ENCODE measurements at places on chromosomes 7 and 10.

DNA sequence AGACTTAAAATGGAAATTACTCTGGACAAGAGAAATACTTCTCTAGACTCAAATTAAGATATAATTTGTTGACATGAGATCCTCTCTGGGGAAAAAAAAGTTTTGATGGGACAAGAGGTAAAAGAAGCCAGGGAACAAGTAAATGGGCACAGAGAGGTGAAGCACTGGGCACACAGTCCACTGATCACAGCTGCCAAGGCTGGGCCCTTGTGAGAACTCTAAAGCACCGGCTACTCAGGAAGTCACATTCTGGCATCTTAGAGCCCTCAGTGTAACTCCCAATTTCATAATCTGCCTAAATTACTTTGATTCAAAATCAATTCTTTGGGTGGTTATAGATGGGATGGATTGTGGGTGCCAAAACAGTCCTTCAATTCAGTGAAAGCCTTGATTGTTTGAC, 123.2 kb upstream of the CACNA2D1 start:
- DNase-seq: no peak

DNA sequence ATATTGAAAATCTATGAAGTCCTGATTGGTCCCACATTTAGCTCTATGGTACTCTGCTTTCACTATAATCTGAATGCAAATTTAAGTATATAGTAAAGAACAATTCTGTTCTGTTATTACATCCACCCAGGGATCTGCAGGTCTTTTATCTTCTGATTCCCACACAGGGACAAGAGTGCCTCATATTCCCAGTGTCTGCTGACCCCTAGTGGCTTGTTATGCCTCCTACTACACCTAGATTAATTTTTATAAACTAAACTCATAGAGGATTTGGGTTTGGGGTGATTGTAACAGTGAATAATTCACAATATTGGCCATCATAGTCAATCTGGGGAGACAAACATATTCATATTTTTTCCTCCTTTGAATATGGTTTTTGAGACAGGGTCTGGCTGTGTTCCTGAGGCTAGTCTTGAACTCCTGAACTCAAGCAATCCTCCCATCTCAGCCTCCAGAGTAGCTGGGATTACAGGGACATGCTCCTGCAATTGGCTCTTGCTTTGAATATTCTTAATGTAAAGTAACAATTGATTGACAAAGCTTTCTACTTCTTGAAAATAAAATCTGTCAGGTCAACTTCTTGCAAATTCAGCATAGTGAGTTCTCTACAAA, 282.1 kb downstream of the KCND2 start:
- DNase-seq: no peak

- no peak for DNase-seq
Observed at GRCh38 chr10:79333513-79333912, 13.8 kb upstream of the PPIF start.

DNA sequence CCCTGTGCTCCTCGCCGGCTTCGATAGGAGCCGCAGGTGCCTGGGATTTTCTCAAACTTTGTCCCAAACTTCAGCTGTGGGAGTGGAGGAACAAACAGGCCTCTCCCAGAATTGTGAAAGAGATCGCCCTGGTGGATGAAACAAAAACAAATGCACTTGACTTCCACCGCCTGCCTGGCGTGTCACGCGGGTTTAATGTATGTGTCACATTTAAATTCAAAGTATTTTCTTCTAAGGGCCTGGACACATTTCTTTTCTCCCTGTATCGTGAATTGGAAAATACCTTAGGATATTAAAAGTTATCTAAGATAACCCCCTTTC, 694 bp upstream of the WASL start:
- no peak for DNase-seq

DNA sequence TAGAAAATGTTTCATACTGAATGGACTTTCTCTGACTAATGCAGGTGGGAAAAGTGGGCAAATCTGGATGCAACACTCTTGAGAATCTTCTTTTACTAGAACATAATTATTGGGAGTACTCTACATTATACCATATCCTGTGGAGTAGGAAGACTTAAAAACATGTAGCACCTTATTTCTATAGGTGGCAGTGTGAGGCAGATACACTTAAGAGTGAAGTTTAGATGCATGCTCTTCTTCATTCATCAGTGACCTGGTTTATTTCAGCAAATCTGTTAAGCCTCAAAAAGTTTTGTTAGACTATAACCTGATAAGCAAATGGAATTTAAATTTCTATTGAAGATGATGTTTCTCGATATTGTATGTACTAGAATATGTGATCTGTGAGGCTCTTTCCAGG, 1087.1 kb upstream of the LRRN3 start:
- no peak for DNase-seq

GRCh38 chr7:51135576-51135975, 181.0 kb downstream of the COBL start:
- DNase-seq: no peak

DNA sequence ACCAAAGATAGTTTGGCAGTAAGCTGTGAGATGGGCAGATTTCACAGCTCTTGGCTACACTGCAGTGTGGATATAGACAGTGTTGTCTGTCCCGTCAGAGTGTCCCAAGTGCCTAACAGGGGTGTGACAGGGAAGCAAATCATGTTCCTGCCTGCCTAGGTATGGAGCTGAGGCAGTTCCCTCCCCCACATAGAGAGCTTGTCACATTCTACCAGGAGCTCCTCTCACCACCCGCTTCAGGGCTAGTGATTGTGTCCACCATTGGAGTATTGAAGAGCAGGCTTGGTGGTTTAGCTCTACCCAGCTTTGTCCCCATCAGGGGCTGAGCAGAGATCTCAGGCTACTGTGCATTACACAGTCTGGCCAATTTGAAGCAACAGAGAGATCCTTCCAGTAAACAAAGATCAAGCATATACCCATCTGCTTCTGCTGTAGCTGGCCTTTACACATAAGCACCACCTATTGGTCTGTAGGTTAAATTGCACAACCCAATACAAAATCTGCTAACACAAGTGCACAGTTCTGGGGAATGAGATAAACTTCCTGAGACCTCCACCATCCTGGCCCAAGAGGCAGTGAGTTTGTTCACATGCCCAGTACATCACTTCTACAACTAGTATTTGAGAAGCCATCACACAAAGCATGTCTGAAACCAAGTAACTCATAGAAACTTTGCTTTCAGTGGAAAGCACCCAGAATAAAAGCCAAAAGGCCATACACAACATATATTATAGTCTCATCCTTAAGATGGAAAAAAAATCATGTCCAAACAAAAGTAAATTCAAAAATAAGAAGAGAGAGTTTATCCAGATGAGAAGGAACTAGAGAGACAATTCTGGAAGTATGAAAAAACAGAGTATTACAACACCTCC, 67.3 kb downstream of the GLCCI1 start:
- no peak for DNase-seq

GRCh38 chr10:6164271-6165095, 38.2 kb upstream of the PFKFB3 start:
- DNase-seq: no peak

GRCh38 chr10:89079961-89080360, 89.4 kb downstream of the FAS start:
- no peak for DNase-seq

DNA sequence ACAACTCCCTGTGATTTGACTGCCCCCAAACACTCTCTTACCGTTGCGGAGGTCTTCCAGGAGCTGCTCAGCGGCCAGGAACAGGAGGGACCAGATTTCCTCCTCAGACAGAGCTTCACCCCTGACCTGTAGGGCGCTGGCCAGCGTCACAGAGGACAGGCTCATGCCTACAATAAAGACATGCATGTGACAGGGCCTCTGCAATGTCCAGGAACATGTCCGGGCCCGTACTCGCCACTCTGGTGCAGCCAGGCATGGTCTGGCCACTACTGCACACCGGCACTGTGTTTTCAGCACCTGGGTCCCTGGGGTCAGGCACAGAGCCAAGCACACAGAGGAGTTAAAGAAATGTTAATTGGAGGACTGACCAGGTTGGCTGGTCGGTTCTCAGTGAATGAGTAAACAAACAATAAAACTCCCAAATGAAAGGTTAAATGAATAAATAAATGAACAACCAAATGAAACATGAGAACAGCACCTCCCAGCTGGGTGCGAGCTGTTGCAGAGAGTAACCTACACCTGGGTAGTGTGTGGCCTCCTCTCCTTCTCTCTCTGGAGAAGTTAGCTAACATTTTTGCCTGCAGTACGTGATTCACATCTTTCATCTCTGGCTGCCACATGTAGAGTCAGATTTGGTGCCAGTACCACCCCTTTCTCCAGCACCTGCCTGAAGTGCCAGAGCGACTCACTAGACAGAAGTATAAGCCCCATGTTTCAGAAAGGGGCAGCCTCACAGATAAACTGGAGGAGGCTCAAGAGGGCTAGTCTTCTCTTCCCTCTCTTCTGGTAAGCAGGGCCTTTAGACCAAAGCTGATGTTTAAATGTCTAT, 22.8 kb downstream of the FRMPD2 start:
- no peak for DNase-seq

- no peak for DNase-seq
Observed at GRCh38 chr7:159125104-159125954, 19.3 kb downstream of the VIPR2 start.

DNA sequence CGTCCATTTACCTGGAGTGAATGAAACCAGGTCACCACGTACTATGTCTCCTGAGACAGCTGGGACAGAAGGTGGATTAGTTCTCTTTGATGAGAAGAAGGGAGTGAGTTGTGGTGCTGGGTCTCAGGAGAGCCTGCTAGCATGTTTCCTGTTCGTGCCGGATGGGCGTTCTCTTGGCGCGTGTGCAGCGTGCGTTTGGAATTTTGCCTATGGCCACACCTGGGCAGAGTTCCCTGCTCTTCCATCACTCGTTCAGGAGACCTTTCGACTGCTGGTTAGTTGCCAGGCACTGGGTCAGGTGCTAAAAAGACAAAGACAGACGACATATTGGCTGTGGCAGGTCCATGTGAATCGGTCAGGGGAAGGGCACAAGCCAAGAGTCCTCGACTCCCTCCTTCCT, 90.3 kb downstream of the TRRAP start:
- DNase-seq: no peak

DNA sequence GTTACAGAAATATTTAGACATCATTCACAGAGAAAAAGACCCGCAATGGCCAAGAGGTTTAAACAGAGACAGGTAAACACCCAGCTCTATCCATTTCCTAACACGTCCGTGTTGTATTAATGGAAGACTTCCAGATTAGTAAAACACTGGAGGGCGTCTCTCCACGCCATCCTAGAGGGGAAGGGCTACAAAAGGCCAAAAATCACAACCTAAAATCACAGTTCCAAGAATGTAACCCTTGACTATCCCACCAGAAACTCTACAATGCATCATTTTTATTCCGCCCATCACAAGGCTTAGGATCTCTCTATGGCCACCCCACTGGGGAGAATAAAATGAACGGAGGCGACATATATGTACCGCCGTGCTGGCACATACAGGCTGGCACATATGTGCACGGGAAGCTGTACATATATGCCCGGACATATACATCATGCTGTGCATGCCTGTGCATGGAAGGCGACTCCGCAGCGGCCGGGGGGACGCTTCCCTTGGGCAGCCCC, 734 bp downstream of the PCLO start:
- DNase-seq: no peak

GRCh38 chr10:115432188-115432819, 339.1 kb downstream of the ATRNL1 start:
- DNase-seq: no peak

DNA sequence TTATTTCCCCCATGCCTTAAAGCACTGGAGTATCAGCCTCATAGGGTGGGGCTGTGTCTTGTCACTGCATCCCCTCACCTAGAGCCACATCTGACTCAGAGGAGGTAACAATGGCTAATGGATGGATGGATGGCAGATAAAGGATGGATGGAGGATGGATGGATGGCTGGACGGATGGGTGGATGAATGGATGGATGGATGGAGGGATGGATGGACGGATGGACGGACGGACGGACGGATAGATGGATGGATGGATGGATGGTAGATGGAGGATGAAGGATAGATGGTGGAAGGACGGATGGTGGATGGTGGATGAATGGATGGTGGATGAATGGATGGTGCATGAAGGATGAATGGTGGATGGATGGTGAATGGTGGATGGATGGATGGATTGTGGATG, 77.2 kb downstream of the PDGFA start:
- DNase-seq: no peak

- DNase-seq: no peak
Observed at GRCh38 chr10:89904755-89905154, 203.4 kb downstream of the KIF20B start.

DNA sequence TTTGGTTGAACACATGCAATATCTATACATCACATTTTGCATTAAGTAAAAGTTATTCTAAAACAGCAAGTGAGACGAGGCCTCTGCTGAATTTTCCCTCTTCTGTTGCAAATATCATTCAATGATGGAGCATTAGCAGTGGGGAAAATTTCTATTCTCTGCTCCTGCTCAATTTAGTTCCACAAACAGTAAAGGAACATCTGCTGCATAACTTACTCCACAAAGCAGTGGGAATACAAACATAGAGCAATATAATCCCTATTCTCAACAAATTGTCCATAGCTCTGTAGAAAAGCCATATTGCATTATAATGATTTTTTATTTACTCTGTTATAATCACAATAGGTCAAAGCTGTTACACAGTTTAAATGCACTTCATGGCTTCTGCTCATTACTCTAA, 5.9 kb downstream of the AGR3 start:
- no peak for DNase-seq

DNA sequence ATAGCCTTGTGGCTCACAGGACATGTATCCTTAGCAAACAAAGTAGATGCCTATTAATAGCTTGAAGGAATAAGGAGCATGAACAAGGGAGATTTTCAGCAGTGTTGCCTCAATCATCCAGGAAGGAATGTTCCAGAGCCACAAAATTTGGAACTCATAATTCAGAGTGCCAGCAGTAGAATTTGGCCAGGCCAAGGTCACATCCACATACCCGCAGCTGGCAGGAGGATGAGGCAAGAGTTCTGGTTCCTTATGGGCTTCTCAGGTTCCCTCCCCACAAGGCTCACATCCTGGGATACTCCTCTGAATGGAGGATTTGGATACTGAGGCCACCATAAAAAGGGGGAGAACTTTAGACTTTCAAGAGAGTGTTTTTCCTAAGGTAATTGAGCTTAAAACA, 45.8 kb downstream of the SUFU start:
- DNase-seq: no peak

DNA sequence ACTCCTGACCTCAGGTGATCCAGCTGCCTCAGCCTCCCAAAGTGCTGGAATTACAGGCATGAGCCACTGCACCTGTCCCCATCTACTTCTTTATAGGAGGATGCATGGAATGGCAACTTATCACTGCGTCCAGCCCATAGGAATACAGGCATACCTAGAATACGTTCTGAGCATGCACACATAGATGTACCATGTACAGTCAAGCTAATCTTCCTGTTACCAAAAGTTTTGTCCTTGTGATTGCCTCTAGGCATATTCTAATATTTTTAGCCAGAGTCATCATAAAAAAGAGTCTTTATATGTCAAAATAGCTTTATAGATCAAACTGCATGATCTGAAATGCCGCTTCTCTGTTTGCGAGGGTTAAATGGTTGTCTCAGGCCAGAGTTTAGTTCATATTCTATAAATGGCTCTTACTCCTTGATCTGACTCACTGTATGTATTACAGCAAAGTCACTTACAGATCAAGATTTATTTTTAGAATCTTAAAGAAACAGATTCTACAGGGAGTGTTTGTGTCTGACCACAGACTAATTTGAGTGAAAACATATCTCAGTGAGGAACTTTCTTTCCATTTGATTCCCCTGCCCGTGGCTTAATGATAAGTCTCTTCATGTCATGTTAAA, 210.9 kb downstream of the CREB5 start:
- no peak for DNase-seq

Data from activated naive CD8-positive, alpha-beta T cell treated with anti-CD3 and anti-CD28 coated beads, Interleukin-2, amount 50 U/mL, for 16 hours (primary cell).